Fibroblast of lung (primary cell): ENCODE measurements at places on chromosomes 5 and 9. TPM values are rescaled to one million over a fixed set of nuclear protein-coding genes. Genes with fewer than 3 reads are reported as not detected.
A peak's percentile ranks its signal among the peaks of the same experiment; 100 is the strongest.

- DNase-seq, result no peak
Observed at GRCh38 chr9:36548454-36548853, 24.2 kb upstream of the MELK start.

GRCh38 chr5:143248391-143248790, 155.1 kb downstream of the NR3C1 start:
- peak; percentile 69 for DNase-seq

- no peak for DNase-seq
Observed at GRCh38 chr5:67375606-67376005, 179.0 kb upstream of the CD180 start.

DNA sequence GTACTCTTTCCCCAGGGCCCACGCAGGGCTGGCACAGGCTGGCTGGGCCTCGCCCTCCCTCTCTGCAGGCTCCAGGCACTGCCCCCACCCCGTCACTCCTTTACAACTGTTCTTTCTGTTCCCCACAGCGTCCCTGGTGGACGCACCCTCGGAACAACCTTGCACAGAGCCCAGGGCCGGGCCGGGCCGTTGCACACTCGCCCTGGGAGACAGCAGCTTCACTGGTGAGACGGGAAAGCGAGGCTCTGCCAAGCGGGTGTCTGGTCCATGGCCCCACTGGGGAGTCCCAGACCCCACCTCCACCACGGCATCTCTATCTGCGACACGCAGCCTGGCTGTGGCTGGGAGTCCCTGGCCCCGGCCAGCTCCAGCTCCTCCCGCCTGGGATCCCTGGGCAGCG, 18.4 kb upstream of the QSOX2 start:
- no peak for DNase-seq

- DNase-seq, result no peak
Observed at GRCh38 chr9:135909371-135909770, 2.0 kb upstream of the CAMSAP1 start.

The PHF24 gene
- total RNA-seq, result under 0.01 and 0.17 TPM in 2 replicates

DNA sequence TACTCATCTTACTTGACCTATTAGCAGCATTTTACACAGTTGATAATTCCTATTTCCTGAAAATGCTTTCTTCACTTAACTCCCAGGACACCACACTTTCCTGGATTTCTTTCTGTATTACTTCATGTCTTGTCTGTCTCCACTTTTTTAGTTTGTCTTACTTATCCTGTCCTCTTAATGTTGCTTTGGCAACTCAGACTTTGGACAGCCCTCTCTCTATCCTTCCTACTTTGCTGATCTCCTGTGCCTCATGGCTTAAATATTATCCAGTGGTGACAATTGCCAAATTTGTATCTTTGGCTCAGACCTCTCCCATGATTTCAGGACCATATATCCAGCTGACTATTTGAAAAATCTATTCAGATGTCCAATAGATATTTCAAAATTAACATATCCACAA, 39.8 kb upstream of the NUDT12 start:
- DNase-seq, result no peak

DNA sequence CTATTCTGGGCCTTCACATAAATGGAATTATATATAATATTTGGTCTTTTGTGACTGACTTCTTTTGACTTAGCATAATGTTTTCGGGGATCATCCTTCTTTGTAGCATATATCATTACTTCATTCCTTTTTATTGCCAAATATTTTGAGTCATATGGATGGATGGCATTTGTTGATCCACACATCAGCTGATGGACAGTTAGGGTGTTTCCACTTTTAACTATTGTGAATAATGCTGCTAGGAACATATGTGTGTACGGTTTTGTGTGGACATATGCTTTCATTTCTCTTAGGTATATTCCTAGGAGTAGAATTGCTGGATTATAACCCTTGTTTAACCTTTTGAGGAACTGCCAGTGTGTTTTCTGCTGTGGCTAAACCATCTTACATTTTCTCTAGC, 249.6 kb downstream of the FANCC start:
- no peak for DNase-seq

DNA sequence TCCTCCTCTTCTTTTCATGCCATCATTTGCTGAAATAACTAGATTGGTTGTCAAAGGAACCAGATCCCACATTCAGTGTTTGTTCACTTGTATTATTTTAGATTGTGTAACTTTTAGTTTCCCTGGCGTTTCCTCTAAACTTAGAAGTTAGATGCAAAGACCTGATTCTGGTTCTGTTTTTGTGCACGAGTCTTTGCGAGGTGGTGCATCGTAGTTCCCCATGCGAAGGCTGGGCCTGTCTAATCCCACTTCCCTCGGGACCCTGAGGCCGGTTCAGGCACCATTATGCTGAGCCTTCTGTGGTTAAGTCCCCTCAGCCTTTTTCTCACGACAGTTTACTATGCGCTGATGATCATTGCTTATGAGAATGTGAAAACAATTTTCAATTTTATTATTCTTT, 219.1 kb upstream of the OTULINL start:
- DNase-seq, result no peak

DNA sequence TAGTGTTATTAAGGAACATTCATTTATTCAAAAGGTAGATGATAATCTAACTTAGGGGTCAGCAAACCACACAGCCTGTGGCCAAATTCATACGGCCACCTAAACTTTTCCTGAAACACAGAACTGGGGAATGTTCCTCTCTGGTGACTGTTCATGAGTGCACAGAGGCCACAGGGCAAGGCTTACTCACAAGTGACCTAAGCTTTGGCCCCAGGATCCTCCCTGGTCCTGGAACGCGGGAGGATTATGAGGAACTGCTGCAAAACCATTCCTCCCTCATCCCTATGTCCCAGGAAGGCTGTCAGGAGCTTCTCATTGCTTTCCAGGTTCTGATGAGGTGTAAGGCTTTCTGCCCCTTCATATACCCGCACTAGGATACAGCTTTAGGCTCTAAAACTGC, 397.6 kb downstream of the SEMA5A start:
- DNase-seq, result peak; percentile 22

- DNase-seq, result no peak
Observed at GRCh38 chr5:144335561-144335960, 164.9 kb downstream of the KCTD16 start.

GRCh38 chr5:59285300-59286016, 608.1 kb downstream of the PDE4D start:
- DNase-seq, result no peak

- DNase-seq, result peak; percentile 63
Observed at GRCh38 chr5:36240779-36241630, 720 bp downstream of the NADK2 start.
